ENCODE measurements at places on chromosomes 16 and 17.

GRCh38 chr16:89973235-89973634 is 24.7 kb downstream of the DEF8 start:
- DNase-seq: no peak

DNA sequence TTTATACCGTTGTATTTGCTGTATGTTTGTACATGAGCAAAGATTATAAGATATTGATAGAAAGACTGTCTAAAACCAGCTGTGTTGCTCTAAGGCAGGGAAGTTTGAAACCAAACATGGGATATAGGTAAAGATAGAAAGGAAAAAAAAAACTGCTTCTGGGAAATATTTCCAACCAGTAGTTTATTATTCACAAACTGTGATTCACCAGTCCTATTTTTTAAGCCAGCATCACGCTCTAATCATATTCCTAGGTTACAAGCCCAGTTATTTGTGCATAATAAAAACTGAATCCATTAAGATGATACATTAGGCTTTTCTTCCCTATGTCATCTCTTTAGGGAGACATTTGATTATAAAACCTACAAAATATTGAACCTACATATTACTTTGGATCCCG is 4.0 kb downstream of the ERN1 start:
- no peak for DNase-seq

DNA sequence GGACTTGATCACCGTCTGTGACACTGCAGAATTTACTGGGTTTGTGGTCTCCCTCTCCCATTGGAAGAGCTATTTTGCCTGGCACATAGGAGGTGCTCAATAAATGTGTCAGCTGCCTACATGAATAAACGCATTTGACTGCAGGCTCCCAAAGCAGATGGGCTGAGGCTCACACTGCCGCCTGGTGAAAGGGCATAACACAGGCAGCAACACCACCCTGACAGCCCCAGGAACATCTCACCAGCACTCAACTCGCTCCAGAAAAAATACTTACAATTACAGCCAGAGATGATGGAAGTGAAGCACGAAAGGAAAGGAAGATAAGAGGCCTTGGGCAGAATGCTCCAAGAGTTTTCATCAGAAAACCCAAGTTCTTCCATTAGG is 73.9 kb downstream of the RPH3AL start:
- DNase-seq: no peak

GRCh38 chr16:10871157-10871991 is 5.6 kb upstream of the CIITA start:
- DNase-seq: peak; percentile 35

DNA sequence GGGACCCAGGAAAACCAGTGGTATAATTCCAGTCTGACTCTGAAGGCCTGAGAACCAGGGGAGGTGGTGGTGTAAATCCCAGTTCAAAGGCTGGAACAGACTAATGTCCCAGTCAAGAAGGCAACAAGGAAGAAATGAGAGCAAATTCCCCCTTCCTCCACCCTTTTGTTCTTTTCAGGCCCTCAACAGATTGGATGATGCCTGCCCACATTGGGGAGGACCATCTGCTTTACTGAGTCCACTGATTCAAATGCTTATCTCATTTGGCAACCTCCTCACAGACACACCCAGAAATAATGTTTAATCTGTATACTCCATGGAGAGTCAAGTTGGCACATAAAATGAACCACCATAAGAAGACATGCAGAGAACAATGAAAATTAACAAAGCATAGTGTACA is 61.9 kb upstream of the CRYM start:
- no peak for DNase-seq

GRCh38 chr17:66829386-66829864 is 5.5 kb upstream of the CACNG5 start:
- DNase-seq: no peak

- DNase-seq: no peak
These were observed 132.3 kb upstream of the IRX3 start for GRCh38 chr16:54418903-54419302.

- DNase-seq: no peak
These were observed 93.3 kb downstream of the CMIP start for GRCh38 chr16:81537721-81538561.

- DNase-seq: no peak
These were observed 105.3 kb downstream of the VPS53 start for GRCh38 chr17:609232-609810.

DNA sequence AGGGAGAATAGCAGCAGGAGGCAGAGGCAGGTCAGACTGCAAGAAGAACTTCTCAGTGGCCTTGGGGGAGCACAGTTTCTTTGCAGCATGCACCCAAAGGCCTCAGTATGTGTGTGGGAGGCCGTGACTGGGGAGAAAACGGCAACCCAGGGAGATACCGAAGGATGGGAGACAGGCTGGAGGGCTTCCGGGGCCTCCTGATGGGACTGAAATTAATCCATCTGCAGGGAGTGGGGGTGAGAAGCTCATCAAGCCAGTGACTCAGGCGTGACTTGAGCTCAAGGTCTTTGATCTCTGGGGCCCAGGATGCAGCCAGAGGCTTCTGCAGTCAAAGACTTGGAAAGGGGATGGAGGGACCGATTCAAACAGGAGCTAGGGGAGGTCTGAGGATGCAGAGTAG is 5.1 kb upstream of the C17orf113 start:
- DNase-seq: no peak

- peak; percentile 17 for DNase-seq
These were observed 133.4 kb downstream of the OR1D5 start for GRCh38 chr17:2929881-2930533.

- DNase-seq: no peak
These were observed 40.8 kb downstream of the AIPL1 start for GRCh38 chr17:6394055-6394606.

DNA sequence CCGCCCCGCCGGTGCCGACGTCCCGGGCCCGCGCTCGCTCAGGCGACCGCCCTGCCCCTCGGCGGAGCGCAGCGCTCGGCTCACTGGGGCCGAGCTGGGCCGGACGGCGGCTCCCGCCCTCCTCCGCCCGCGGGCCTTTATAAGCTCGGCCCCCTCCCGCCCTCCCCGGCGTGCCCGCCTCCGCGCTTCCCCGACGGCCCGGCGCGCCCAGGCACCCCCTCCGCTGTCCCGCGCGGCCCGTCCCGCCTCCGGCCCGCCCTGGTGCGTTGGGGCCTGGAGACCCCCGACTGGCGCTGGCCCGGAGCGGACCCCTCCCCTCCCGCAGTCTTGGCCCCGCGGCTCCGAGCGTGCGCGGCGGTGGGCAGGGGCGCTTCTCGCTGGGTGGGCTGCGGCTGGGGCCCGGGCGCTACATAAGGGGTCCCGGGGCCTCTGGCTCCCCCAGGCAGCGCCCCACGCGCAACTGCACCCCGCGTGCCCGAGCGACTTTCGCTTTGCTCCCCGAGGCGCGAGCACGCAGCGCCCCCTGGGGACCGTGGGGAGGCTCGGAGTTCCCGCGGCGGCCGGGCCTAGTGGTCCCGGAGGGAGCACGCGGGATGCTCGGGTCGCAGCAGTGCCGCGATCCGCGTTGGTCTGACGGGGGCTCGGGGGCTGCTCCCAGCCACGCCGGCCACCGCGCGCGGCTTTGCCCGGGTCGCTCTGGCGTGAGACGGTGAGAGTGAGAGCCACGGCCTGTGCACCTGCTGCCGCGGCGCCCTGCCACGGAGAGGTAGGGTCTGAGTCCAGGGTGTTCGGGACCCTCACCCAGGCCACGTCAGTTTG is at the start of gene PIEZO1:
PIEZO1 (minus strand) TSS at position 115 of the 819 bp plus-strand sequence. CDS start 256 bp downstream, outside the sequence.
- DNase-seq: peak; percentile 84

DNA sequence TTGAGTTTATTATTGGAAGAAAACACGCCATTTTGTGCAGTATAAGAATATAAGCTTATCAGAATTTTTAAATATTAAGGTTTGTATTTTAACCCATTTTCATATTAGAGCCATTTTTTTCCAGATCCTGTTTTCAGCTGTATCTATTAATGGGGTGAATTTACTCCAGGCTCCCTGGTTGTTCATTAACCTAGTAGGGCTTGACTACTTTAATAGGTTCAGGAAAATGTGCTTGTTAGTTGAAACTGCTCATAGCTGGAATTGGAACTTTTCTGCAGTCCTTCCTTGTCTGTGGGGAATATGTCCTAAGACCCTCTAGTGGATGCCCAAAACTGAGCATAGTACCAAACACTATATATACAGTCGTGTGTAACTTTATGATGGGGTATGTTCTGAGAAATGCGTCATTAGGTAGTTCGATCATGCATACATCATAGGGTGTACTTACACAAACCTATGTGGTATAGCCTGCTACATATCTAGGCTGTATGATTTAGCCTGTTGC is 28.0 kb downstream of the NFAT5 start:
- no peak for DNase-seq

GRCh38 chr16:54116124-54116655 is 170.4 kb downstream of the IRX3 start:
- no peak for DNase-seq

All from CD4-positive, alpha-beta T cell treated with Interleukin-1 beta for 1 hour (primary cell).